ENCODE measurements at places on chromosomes 2 and 18. TPM values are rescaled to one million over a fixed set of nuclear protein-coding genes. Genes with fewer than 3 reads are reported as not detected.

DNA sequence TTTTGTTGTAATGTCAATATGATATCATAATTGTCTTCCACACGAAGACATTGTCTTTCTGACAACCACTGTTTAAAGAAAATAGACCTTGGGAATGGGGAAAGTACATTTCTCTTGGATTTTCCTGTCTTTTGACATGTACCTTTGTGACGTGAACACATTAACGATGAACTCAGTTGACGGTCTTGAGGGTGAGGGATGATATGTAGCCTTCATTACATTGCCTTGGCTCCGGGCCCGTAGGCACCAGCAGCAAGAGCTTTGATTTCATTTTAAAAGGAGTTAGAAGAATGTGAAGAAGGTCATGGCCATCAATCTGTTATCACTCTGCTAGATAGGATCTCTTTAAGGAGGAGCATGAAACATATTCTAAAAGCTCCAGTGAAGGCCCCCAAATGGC lies 80.9 kb downstream of the LYPD6B start:
- no peak overlapping the region for H3K27ac ChIP-seq
- H3K27me3 ChIP-seq = no peaks in the 10 kb centered on the region
- H3K4me3 ChIP-seq = no peak overlapping the region
- no peaks in the 10 kb centered on the region for H3K4me1 ChIP-seq
- DNase-seq = no peak

DNA sequence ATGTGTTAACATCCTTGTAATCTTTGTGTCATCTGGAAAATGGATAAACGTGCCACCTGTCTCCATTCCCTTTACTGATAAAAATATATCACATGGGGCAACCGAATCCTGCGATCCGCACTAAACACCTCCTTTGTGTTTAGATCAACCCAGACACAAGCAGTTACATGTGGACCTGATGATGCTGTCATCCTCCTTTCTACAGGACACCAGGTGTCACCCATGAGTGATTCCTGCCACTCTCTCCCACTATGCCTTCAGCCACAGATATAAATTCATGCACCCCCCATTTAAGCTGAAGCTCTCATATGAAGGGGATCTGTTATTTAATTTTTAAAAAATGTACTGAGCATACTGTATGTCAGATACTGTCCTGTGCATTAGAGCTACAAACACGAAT lies 81.3 kb downstream of the VIT start:
- peak overlapping the region; percentile 7 for H3K27ac ChIP-seq
- no peaks in the 10 kb centered on the region for H3K4me1 ChIP-seq
- DNase-seq = no peak
- no peaks in the 10 kb centered on the region for H3K27me3 ChIP-seq

GRCh38 chr2:180778291-180778690 lies 202.1 kb upstream of the UBE2E3 start:
- no peaks in the 10 kb centered on the region for H3K4me1 ChIP-seq
- no peaks in the 10 kb centered on the region for H3K36me3 ChIP-seq
- DNase-seq = no peak
- no peak overlapping the region for H3K4me3 ChIP-seq
- H3K27ac ChIP-seq = no peak overlapping the region

Gene TCF7L1
- 3.1 TPM for total RNA-seq

Gene LRRTM4
- total RNA-seq = 0.24 TPM

Gene RPL31
- total RNA-seq = 437 TPM
